Left ventricle myocardium inferior (tissue), 1 donor: ENCODE measurements at places on chromosomes 16 and 17. TPM values are rescaled to one million over a fixed set of nuclear protein-coding genes. Genes with fewer than 3 reads are reported as not detected.
A peak's percentile ranks its signal among the peaks of the same experiment; 100 is the strongest.

DNA sequence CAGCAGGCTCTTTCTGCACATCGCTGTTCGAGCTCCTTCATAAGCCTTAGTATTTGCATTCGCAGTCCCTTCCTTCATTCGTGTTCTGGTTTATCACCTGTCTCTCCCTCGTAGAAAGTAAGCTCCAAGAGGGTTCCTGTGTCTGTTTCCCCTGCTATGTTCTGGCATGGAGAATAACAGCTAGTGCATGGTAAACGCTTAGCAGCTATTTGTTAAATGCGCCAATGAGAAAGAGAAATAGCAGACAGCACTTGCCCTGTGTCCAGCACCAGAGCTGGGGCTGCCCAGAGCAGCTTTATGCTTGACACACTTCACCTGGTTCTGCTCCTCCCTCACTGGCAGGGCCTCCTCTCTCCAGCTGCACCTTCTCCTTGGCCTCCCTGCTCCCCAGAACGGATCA lies 5.5 kb downstream of the ZNF688 start:
- DNase-seq: no peak

DNA sequence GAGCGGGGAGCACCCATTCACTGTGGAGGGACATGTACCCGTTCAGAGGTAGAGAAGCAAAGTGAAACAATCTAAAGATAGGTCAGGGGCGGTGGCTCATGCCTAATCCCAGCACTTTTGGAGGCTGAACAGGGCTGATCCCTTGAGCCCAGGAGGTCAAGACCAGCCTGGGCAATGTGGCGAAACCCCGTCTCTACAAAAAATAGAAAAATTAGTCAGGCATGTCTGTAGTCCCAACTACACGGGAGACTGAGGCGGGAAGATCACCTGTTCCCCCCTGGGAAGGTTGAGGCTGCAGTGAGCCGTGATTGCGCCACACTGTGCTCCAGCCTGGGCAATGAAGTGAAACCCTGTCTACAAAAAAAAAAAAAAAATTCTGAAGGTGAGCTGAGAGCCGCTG lies 21.7 kb downstream of the MYL4 start:
- no peak for DNase-seq

DNA sequence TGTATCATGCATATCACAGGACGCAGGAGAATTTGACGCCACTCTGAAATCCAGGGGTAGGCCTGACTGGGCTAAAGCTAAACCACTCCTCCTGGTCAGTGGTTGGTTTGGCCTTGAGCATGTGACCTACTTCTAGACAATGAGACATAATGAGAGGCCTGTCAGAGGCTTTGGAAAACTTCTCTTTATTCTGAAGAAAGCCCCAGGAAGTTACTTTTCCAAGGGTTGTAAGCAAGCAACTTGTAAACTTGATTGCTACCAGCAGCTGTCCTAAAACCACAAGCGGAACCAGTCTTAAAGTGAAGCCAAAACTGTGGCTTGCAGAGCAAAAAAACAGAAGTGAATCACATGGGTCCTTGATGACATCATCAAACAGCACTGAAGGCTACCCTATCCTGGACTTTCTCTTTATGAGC lies 138.2 kb upstream of the COX10 start:
- no peak for DNase-seq

DNA sequence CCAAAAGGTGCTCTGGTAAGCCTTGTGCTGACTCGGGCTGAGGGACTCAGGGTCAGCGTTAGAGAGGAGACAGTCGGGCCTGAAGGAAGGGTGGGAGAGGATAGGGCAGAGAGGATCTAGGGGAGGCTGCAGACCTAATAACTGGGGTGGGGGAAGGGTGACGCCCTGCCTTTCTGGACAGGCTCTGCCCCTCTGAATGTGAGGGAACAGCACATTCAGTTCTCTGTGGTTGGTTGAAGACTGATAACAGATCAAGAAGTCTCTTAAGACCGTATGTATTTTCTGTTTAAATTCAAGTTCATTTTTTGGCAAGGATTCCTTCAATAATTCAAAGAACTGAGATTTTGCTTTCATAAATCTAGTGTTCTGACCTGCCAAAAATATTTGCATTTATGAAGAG lies 56.2 kb upstream of the TEKT3 start:
- DNase-seq: no peak

- no peak for DNase-seq
These were observed 366.0 kb downstream of the SOX9 start for GRCh38 chr17:72486806-72487205.

GRCh38 chr17:66920435-66920834 lies 44.1 kb upstream of the CACNG4 start:
- no peak for DNase-seq

GRCh38 chr16:832652-833336 lies 32.3 kb upstream of the GNG13 start:
- DNase-seq: no peak

- DNase-seq: no peak
These were observed 9.6 kb upstream of the ATP2C2 start for GRCh38 chr16:84358601-84359295.

DNA sequence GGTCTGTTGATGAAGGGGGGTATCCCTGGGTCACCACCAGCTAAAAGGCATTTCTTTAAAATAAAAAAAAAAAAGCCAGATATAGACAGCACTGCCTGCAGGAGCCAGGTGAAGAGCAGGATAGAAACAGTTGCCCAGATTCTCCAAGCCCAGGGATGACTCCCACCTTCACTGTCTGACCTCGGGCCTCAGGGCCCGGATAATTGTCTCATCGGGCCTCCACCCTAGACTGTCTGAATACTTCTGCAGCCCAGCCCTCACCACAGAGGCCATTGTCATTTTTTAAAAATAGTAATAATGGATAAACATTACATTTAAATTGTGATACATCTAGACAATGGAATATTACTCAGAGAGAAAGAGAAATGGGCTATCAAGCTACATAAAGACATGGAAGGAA lies 92.8 kb upstream of the TNRC6C start:
- no peak for DNase-seq

The NOB1 gene
- 14.7 TPM for total RNA-seq

The TRIM65 gene
- total RNA-seq: 10.2 TPM

DNA sequence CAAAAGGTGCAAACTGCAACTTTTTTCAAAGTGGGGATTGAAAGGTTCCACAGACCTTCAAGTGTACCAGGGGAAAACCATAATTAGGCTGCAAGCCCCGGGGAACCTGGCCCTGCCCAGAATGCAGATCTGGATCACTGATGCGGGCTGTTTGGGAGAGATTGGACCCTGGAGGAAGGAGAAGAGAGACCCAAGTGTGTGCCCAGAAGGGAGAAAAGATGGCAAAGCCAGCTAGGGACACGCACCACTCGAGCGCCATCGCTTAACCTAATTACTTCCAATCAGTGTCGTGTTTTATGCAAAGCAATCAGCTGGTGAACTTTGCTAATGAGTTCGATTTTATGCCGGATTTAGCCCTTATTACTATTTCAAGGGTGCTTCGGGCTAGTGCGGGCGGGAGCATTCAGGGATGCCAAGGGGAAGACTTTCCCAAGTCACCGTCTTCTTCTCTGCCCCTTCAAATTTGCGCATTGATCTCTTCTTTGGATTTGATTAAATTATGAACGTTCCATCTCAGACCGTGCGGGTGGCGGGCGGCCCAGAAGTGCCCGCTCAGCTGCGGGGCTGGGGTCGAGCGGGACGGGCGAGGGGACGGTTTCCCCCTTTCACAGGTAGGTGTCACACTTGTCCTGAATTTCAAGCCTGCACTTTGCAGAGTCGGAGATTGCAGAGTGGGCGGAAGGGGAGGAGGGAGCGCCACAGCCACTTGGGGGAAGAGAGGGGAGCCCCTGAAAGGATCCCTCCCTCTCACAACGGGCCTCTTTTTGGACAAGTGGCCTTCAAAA lies 4.0 kb downstream of the IRX5 start:
- no peak for DNase-seq

DNA sequence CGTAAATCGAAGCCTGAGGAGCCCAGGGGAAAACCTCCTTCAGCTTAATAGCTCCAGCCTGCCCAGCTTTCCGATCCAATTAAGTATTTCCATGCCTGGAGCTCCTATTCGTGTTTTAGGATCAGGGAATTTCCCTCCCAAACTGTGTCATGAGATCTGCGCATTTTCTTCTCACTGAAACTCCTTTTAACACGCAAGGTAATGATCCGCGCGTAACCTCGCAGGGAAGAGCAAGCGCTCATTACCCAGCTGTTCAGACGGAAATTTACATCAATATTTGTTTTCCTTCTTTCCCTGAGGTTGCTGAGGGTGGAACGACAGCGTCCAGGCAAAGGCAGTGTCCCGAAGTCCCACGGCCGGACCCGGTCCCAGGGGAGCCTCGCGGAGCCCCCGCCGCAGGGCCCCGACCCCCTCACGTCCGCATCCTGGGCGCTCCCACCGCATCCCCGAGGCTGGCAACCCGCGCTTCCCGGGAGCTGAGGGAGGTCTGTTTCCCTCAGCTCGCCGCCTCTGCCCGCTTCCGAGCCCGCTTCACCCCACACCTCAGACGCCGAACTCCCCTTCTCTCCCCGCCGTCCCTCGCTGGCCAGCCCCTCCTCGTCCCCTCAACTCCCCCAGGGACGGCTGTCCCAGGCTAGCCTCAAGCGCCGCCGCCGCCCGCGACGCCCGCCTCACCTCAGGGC lies 415 bp downstream of the ABCA5 start:
- no peak for DNase-seq

- no peak for DNase-seq
These were observed 113.7 kb upstream of the CDH11 start for GRCh38 chr16:65235339-65236177.

DNA sequence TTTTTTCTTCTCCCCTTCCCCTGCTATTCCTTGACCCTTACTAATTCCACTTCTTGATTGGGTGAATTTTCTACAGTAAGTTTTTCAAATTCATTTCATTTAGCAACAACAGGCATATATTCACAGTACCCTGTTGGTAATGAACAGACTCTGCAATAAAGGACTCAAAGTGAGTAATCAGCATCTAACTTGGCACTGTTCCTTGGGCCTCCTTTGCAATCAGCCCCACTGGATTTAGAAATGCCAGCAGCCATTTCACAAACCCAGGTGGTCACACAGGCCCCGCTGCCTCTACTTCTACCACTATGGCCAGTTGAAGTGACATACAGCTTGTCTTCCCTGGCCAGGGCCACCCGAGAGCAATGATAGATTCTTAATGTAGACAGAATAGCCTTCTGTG lies 113.8 kb downstream of the CYB561 start:
- no peak for DNase-seq

The HYDIN gene
- 1.6 TPM for total RNA-seq

The ATAD5 gene
- total RNA-seq: 0.36 TPM

- DNase-seq: no peak
These were observed 127.8 kb upstream of the CDC42EP4 start for GRCh38 chr17:73439597-73439996.

DNA sequence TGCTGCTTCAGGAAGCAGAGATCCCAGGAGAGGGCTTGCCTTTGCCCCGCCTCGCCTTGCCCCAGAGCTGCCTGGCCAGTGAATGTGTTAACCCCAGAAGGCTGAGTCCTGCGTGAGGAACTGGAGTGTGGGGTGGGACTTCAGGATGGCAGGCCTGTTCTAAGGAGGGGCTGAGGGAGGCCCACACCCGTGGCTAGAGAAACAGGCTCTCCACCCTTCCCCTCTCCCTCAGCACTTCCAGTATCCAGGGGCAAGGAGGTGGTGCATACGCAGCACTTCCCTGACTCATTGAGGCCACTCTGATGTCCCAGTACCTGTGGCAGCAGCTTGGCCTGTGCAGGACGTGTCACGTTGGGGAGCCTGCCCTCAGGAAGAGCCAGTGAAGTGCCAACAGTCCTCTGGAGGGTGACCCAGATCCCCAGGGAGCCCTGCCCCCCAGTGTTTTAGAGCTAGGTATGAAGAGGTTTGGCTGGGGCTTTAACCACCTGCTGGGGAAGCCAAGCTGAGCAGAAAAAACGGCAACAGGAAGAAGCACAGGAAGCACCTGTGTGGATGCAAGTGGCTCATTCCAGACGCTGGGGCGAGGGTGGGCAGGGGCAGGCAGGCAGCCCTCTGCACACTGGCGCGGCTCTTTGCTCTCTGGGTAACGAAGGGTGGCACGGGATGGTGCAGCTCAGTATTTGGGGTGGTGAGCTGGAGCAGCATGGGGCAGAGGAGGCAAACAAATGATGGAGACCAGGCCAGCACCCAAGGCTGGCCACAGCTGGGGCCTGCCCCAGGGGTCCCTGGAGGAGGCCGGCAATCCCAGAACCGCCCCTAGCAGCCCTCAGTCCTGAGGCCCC lies 14.7 kb upstream of the CTCF start:
- DNase-seq: peak; percentile 18

The PIPOX gene
- 0.60 TPM for total RNA-seq

- no peak for DNase-seq
These were observed 57.8 kb downstream of the STH start for GRCh38 chr17:46056800-46057304.

GRCh38 chr16:89827383-89828198 lies 684 bp upstream of the SPIRE2 start:
- peak; percentile 46 for DNase-seq

- DNase-seq: no peak
These were observed 91.1 kb downstream of the RPA1 start for GRCh38 chr17:1920948-1921351.

DNA sequence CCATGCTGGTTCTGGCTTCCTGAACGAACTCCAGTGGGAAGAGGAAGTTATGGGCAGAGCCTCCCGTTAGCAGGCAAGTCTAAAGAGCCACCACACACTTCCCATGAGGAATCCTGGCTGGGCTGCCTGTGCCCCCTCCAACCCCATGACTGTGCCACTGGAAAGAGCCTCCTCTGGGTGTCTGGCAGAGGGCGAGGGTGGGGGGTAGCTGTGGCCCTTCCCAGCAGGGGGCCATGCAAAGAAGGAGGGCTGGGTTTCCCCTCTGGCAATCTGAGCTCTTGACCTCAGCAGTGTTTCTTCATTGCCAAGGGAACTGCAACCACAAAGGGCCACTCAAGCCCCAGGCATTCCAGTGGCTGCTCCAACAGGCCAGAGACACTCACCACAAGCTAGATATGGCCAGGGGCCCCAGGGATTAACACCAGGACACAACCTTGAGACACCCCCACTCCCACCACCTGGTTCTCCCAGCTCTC lies 1.7 kb upstream of the RRAD start:
- DNase-seq: peak; percentile 54

The NAE1 gene
- 28.4 TPM for total RNA-seq

The SEZ6 gene
- not detected for total RNA-seq

The TSPOAP1 gene
- total RNA-seq: 12.8 TPM

GRCh38 chr17:76368545-76368944 lies 14.8 kb upstream of the PRPSAP1 start:
- no peak for DNase-seq
